Ecto neural progenitor cell (in vitro differentiated cells): ENCODE measurements at places on chromosomes 3 and 15.

GRCh38 chr15:68356778-68357177, 75.2 kb downstream of the ITGA11 start:
- no peak for DNase-seq

DNA sequence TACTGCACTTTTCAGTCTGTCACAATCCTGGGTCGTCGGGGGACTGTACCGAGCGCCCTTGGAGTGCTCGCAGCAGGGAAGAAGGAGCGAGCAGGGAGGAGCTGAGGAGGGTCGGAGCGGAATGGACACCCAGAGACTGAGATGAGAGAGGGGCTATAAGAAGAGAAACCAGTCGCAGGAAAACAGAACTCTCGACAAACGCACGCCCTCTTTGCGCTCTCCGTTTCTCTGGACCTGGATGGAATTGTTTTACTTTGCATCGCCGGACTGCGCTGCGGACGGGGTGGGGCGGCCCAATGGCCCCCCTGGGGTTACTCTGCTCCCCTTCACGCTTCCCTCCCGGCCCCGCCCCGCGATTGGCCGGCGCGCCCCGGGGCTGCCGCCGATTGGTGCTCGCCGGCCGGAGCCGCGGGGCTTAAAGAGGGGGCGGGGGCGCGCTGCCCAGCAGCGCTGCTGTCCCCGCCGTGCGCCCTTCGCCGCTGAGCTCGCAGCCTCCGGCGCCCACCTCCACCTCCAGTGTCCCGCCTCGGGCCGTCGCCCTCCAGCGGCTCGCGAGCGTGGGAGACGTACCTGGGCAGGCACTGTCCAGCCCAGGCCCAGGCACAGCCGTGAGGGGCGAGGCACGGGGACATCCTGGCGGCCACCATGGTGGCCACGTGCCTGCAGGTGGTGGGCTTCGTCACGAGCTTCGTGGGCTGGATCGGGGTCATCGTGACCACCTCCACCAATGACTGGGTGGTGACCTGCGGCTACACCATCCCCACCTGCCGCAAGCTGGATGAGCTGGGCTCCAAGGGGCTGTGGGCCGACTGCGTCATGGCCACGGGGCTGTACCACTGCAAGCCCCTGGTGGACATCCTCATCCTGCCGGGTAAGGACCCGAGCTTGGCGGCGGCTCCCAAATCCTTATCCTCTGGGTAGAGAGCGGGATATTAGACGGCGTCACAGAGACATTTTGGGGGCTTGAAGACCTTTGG, at the start of gene CLDN11:
TSS of gene CLDN11 (plus strand) at position 447 of the 977 bp plus-strand sequence. CDS start at position 646, 199 bp downstream.
- peak; percentile 76 for DNase-seq

DNA sequence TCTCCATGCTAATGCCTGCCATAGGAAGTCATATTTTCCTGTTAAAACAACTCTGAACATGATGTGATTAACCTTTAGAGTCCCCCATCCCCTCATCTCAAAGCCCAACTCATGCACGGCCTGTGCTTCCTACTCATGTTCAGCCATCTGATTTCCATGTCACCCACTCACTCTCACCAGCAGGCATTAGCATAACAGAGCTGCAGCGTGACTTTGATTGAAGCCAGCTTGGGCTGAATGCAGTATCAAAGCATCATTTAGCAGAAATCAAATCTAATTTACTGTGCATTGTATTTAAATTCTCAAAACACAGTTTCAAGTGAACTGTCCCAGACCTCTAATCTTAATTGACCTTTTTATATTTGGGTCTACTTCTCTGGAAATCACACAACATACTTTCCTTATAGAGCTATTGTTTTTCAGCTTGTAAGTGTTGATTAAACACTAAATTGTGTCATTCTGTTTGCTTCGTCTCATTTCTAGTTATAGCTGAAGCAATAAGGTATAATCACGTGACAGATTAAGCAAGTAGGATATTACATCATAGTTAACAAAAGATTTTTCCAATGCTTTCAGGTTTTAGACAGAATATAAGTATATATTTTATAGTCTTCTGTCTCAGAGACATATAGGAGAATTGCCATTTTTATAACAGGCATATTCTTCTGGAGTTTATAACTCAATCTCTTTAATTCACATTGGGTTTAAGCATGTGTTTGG, 501.5 kb downstream of the ROBO2 start:
- DNase-seq = no peak

- no peak for DNase-seq
Observed at GRCh38 chr15:50229336-50229735, 36.2 kb downstream of the HDC start.

DNA sequence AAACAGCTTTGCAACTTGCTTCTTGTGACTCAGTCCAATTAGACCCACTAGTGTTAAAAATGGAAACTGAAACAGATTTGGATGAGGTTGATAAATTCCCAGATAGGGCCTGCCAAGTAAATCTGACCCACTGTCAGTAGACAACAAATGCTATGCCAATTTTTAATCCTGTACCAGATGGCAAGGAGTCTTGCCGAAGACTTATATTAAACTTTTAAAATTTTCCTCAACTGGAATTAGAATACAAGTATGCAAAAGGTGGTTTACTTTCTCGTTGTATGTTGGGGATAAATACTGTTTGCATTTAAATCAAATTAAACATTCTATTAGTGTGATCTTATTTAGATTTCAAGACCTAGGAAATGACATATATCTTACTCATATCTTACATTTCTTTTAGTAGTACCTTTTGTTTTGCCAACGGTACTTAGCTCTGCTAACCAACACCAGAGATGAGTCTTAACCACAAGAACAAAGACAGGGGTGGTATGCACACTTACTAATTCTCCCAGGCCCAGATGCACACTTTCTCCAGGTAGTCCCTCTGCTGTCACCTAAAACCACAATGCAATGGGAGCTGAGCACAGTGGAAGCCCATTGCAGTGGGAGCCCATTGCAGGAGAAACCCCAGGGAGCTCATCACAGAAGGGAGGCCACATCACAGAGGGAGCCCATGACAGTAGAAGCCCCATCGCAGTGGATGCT, 77.8 kb downstream of the WWTR1 start:
- no peak for DNase-seq

DNA sequence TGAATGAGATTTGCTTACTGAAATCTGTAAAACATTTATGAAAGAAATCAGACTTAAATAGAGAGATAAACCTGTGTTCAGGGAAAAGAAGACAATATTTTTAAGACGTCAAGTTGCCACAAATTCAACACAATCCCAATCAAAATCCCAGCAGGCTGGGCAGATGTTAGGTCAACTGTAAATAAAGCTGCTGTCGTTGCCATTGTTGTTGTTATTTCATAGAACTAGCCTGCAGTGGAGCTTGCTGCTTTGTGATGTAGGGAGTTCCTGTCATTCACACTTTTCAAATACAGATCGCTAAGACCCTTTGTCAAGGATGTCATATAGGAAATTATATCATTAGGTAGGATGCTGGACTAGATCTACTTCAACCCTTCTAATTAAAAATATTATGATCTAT, 123.1 kb downstream of the NEO1 start:
- DNase-seq = no peak

DNA sequence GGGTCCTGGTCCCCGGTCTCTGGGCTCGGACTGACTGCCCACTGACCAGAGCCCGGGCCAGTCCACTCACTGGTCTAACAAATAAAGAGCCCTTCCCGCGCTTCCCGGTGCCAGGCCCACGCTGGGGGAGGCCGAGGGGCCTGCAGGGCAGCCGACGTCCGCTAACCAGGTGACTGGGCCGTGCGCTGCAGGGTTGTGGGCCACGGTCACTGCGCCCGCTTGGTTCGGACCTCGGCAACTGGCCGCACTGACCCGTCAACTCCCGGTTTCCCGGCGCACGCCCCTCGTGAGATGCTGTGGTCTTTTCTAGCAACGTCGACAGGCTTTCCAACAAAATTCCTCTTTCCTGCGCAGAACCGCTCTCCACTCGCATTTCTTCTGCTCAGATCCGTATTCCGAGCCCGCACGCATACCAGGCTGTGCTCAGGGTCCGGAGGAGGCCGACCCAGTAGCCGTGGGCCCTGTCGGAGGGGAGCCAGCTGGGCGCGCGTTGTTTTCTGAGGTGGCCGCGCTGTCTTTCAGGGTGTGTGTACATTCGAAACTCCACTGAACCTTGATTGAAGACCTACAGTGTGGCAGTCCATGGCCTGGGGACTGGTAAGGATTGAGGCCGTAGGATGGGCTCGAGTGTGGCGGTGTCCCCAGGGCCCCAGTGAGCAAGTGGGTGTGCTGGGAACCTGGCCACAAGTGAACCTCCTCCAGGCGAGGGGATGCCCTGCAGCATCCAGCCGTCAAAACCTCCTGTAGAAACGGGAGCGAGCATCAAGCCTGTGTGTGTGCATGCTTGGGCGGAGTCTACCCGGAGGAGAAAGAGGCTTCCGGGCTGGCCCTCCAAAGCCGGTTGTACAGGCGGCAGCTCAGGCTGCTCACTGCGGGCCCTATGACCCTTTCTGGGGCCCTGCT, 875 bp upstream of the NT5DC2 start:
- peak; percentile 68 for DNase-seq

DNA sequence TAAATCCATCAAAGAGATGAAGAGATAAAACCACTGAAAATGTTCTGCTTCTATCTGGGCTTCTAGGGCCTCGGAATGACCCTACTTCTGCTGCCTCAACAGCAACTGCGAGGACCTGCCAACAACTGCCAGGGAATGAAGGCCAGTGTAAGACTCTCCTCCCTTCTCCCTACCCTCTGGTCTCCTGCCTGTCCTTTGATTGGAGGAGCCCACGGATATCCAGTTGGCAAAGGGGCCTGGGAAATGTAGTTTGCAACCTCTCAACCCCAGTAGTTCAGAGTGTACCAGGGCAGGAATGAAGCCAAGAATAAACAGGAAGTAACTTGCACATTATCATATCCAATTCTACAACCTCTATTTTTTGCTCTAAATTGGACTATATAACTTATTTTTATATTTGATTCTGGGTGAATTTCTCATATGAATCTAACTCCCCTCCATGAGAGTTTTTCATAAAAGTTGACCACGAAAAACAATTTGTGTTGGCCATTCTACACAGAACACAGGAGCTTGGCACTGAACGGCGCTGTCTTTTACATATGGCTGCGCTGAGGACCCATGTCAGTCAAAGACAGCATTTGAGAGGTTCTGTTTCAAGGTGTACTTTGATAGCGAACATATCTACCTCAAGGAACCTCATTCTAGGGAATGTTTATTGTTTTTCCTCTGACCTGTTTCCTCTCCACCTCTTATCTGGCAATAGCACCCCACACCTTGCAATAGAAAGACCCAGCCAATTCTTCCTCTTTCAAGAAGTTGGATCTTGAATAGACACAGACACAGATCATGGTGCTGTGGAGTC, 91.1 kb upstream of the RNF7 start:
- DNase-seq = no peak

GRCh38 chr15:76204109-76204845, 107.0 kb downstream of the ETFA start:
- peak; percentile 30 for DNase-seq
